ENCODE measurements at places on chromosomes 4 and X. TPM values are rescaled to one million over a fixed set of nuclear protein-coding genes. Genes with fewer than 3 reads are reported as not detected.
A peak's percentile ranks its signal among the peaks of the same experiment; 100 is the strongest.

The CXCL11 gene
- total RNA-seq: not detected

The SLITRK2 gene
- total RNA-seq: not detected

The CPZ gene
- total RNA-seq: not detected

The HSFX4 gene
- not detected for total RNA-seq

The C4orf36 gene
- not detected for total RNA-seq

The NAP1L3 gene
- total RNA-seq: 0.20 TPM

- peaks cover 2% of the 10 kb centered on the region for H3K27me3 ChIP-seq
- peaks cover 4% of the 10 kb centered on the region for H3K4me1 ChIP-seq
- no peak overlapping the region for H3K27ac ChIP-seq
- H3K4me3 ChIP-seq: no peak overlapping the region
These were observed 56.9 kb upstream of the PDGFRA start for GRCh38 chr4:54172156-54172555.

DNA sequence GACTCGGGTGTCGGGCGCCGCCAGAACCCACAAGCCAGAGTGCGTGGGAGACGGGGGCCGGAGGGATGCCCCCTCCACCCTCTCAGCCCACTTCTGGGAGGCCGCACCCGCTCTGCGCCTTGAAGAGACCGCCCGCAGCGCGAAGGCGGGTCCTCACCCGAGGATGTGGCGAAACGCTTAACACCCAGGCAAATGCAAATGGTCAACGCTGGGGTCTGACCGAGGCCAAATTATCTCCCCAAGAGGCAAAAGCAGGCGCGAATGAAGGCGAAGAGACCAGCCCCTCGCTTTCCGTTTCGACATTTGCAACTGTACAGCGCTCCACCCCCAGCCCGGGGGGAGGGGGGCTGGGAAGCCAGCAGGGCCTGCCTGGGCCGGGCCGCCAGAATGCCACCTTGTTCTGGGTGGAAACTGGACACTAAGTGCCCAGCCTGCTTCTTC lies 137.7 kb upstream of the ZIC3 start:
- H3K27ac ChIP-seq: no peak overlapping the region
- peaks cover 12% of the 10 kb centered on the region for H3K4me1 ChIP-seq

DNA sequence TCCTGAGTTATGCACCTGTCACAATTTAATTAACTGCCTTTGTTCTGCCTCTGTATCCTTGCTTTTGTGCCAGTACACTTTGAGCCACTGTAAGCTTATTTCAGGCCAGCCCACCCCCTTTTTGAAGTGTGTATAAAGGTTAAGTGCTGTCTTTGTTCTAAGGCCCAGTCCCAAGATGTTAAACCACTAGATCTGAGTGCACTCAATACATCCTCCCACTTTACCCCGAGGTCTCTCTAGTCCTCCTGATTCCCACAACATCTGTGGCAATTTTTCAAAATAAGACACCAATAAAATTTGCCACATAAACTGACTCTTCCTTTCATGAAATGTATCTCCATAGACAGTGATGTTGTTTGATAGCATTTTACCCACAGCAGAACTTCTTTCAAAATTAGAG lies 124.1 kb upstream of the SPIN4 start:
- no peaks in the 10 kb centered on the region for H3K27me3 ChIP-seq
- H3K4me3 ChIP-seq: no peak overlapping the region
- H3K36me3 ChIP-seq: peaks cover 42% of the 10 kb centered on the region
- no peak overlapping the region for H3K27ac ChIP-seq

DNA sequence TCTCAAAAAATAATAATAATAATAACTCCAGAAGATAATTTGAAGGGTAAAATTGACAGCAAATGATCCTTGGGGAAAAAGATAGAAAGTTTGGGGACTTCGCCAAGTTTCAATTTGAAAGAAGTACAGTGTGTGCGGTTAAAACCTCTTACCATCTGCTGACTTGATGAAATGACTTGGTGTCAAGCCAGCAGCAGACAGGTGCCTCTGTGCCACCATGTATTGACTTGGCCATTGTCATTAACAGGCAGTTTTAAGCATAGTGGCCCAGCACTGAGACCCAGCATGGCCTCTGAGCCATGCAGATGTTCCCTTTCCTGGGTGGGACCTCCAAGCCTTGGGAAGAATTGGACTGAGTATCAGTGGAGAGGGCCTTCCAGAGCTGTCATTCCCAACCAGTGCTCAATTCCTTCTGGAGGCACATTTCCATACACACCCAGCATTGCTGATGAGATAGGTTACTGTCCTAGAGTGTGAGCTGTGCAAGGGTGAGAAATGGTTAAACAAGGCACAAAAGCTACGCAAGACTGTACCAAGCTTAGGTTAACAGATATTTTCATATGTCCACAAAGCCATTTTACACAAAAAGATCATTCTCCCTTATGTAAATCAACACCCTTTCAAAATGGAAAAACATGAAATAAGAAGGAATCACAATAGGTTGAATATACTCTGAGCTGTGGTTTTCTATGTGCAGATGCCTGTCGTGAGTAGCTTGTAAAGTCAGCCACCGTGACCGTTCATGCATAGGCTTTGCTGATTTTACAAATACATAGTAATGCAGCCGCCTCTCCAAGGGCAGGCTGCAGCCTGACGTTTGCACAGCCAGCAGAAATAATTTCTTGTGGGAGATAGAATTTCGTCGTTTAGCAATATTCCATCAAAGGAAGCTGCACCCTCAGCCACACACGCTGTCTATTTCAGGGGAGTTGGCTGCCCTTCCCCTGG lies 59.4 kb upstream of the FBXW7 start:
- DNase-seq: no peak
- H3K4me1 ChIP-seq: peaks cover 17% of the 10 kb centered on the region
- H3K27me3 ChIP-seq: peaks cover 4% of the 10 kb centered on the region
- H3K27ac ChIP-seq: no peak overlapping the region

DNA sequence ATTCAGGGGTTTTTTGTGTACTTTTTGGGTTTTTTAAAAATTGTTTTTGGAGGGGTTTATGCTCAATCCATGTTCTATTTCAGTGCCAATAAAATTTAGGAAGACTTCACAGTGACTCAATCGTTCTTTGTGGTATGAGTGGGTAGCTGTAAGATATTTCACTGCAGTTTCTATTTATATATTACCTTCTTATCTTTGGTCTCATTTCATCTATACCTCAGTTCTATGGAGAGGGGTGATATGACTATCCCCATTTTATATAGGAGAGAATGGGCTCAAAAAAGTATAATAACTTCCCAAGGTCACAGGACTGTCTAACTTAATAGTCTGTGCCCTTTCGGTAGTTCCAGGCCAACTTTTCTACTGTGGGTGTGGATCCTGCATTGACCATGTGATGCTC lies 74.4 kb downstream of the MSN start:
- no peaks in the 10 kb centered on the region for H3K27me3 ChIP-seq
- peak overlapping the region; percentile 30 for H3K27ac ChIP-seq
- H3K4me3 ChIP-seq: no peak overlapping the region
- H3K4me1 ChIP-seq: peaks cover 23% of the 10 kb centered on the region
- peaks cover 57% of the 10 kb centered on the region for H3K36me3 ChIP-seq

- H3K4me1 ChIP-seq: no peaks in the 10 kb centered on the region
- no peaks in the 10 kb centered on the region for H3K27me3 ChIP-seq
- H3K36me3 ChIP-seq: no peaks in the 10 kb centered on the region
- H3K4me3 ChIP-seq: no peak overlapping the region
- DNase-seq: no peak
These were observed 526.3 kb upstream of the TECRL start for GRCh38 chr4:64935469-64936001.

DNA sequence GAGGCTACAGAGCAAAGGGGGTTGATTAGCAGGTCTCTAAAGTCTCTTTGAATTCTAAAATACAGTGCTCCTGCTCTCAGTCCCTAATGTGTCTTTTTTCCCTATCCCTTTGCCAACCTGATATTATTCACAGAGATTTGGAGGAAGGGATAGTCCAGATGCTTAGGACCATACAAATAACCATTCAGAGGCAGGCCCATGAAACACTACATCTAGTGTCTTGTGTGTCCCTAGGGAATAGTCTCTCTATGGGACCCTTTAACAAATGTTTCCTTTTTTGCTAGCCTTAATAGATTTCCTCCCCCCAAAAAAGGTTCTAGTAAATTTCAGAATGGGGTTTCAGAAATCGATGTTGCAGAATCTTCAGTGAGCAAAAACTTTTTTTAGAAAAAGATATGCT lies 1.7 kb downstream of the NR0B1 start:
- H3K36me3 ChIP-seq: no peaks in the 10 kb centered on the region
- peaks cover 10% of the 10 kb centered on the region for H3K27me3 ChIP-seq
- H3K4me1 ChIP-seq: peaks cover 2% of the 10 kb centered on the region
- no peak overlapping the region for H3K4me3 ChIP-seq
- no peak overlapping the region for H3K27ac ChIP-seq

DNA sequence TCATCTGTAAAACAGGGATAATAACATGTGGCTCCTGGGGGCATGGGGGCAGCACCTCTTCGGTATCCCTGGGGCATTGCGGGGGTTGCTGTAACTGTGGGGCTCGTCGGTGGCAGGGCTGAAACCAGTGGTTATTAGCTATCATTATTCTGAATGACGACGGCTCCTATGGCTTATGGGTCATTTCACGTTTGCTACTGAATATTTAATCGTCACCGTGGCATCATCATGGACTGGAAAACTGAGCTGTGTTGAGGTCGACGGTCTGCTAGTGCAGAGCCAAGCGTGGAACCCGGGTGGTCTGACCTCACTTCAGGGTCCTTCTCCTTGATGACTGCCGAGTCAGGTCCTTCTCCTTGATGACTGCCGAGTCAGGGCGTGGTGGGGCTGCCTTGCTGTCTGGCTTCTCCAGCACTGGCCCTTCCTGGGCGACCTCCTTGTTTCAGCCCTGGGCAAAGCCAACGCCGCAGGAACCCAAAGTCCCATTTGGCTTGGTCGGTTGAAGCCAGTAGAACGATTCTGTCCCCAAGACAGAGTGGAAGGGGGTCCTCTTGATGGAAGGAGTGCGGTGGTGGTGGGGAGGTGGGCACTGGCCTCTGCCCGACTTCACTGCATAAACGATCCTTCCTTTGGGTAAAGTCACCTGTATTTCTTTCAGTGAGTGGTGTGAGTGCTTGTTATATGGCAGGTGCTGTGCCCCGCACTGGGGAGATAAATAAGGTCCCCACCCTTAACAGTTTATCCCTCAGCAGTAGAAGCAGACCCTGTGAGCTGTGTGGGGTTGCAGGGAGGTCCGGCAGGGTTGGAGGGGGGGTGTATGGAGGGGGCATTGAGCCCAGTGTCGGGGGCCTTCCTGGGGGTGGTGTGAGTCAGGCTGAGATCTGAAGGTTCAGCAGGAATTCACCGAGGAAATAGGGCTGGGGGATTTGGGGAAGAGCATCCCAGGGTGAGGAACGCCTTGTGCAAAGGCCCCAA lies 40.8 kb downstream of the PSAPL1 start:
- no peaks in the 10 kb centered on the region for H3K4me1 ChIP-seq
- DNase-seq: no peak
- H3K36me3 ChIP-seq: no peaks in the 10 kb centered on the region
- no peak overlapping the region for H3K4me3 ChIP-seq

GRCh38 chrX:18422886-18423285 lies 2.5 kb upstream of the CDKL5 start:
- no peak overlapping the region for H3K4me3 ChIP-seq
- H3K4me1 ChIP-seq: peaks cover 16% of the 10 kb centered on the region
- no peaks in the 10 kb centered on the region for H3K27me3 ChIP-seq
- DNase-seq: no peak
- H3K36me3 ChIP-seq: peaks cover 2% of the 10 kb centered on the region
- H3K27ac ChIP-seq: no peak overlapping the region

- no peak for DNase-seq
- no peak overlapping the region for H3K4me3 ChIP-seq
- H3K4me1 ChIP-seq: no peaks in the 10 kb centered on the region
- H3K36me3 ChIP-seq: no peaks in the 10 kb centered on the region
- no peaks in the 10 kb centered on the region for H3K27me3 ChIP-seq
These were observed 402.8 kb downstream of the AFF2 start for GRCh38 chrX:148903176-148903575.

DNA sequence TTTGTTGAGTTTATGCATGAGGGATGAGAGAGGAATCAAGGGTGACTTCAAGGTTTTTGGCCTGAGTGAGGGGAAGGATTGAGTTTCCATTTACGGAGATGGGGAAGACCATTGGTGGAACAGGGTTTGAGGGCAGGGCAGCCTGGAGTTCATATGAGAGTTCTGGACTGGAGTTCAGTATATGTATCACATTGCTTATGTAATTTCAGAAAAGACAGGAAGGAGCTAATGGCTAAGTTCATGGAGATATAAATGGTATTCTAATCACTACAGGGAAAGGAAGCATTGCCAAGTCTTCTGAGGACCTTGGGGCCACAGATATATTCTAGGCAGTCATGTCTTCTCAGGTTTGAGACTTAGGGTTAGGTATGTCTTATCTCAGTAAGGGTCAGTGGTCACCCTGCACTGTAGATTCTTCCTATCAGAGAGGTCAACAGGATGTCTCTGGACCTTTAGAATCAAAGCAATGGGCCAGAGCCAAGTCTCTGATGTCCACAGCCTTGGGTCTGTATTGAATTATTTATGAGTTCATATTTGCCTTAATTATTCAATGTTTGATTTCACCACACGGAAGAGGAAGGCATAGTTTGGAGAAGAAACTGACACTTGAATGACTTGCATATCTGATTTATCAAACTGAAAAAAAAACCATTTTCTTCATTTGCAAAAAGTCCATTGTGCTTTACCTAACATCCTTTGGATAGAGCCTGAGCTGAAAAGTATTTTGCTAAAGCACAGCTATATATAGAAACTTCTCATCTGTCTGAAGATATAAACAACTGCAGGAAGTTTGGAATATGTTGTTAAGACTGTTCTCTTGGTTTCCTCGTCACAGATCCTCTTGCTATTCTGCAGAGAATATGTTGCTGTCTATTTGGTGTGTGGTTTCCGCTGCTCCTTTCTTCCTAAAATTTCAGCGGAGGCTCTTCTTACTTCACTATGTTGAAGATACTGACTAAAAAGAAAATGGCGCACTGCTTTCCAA lies 139.5 kb downstream of the PDGFRA start:
- H3K4me1 ChIP-seq: no peaks in the 10 kb centered on the region
- H3K27ac ChIP-seq: no peak overlapping the region
- DNase-seq: no peak

DNA sequence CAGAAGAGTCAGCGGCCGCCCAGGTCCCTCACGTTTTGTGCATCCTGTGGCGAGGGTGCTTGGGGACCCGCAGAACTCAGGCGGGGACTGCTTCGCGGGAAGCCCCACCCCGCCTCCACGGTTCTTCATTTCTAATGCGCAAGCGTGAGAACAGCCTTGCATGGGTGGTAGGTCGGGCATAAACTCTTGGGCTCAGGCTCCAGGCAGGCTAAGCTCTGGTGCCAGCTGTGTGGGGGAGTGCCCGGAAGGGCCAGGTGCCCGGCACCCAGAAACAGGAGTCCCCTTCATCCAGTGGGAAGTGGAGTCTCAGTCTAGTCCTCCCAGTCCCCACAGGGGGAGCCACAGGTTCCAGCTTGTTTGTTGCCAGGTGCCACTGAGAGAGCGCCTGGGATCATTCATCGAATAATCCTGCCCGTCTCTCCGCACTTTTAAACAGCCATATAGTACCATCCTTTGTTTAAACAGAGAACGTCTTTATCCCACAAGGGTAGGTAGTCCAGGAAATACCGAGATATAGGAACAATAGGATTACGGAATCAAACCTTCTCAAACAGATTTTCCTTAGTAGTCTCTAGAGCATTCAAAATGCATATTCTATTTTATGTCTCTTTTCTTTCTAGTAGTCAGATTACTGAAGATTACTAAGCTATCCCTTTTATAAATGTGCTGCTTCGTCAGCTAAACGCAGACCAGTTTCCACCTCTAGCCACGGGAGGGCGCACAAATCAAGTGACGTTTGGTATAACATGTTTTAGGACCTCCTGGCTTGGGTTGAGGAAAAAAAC lies 12.7 kb upstream of the RBBP7 start:
- H3K4me1 ChIP-seq: peaks cover 20% of the 10 kb centered on the region
- peak overlapping the region; percentile 86 for H3K27ac ChIP-seq
- no peaks in the 10 kb centered on the region for H3K36me3 ChIP-seq
- peak overlapping the region; percentile 78 for H3K4me3 ChIP-seq

- no peaks in the 10 kb centered on the region for H3K4me1 ChIP-seq
- no peak overlapping the region for H3K27ac ChIP-seq
- no peak for DNase-seq
- no peaks in the 10 kb centered on the region for H3K36me3 ChIP-seq
These were observed 298.1 kb upstream of the TRPC5 start for GRCh38 chrX:112380541-112381278.
